Lower leg skin (tissue), 4 donors: ENCODE measurements at places on chromosomes 11 and 22.

DNA sequence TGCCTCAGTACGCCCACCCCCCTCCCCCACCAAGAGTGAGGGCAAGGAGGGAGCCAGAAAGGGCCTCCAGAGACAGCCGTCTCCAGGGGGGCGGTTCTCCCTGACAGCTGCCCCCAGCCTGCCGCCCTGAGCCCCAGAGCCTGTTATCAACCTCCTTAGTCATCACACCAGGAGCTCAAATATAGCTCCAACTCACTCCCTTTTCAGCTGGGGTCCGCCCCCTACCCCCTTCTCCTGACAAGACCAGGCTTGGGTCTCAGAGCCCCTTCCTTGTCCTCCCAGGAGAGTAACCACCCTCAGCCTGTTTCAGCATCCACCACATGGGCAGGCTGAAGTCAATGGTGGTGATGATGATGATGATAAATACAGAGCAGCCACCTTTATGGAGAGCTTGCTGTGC is 2.5 kb upstream of the INPP5J start:
- DNase-seq = no peak

DNA sequence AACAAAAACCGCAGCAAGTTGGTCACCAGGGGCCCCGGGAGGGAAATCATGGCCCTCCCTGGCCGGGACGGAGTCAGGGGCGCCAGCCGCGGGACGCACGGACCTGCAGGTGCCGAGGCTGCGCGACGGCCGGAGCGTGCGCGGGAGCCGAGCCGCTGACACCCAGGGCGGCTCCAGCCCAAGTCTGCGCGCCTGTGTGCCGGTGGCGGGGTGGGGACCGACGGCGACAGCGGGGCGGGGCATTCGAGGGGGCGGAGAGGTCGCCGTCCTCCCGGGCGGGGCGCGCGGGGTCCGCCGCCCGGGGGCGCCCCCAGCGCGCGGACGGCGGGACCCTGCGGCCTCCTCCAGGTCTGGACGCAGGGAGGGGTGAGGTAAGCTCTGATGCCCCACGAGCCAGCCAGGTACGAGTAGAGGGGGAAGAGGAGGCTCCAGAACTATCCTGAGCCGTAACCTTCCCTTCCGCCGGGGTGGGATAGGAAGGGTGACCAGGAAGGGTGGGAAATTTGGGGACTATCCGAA is at the start of gene ESAM:
Gene ESAM (minus strand): TSS at position 186 of the 519 bp plus-strand sequence. CDS start 136 bp downstream, at position 50.
- DNase-seq = peak; percentile 88

DNA sequence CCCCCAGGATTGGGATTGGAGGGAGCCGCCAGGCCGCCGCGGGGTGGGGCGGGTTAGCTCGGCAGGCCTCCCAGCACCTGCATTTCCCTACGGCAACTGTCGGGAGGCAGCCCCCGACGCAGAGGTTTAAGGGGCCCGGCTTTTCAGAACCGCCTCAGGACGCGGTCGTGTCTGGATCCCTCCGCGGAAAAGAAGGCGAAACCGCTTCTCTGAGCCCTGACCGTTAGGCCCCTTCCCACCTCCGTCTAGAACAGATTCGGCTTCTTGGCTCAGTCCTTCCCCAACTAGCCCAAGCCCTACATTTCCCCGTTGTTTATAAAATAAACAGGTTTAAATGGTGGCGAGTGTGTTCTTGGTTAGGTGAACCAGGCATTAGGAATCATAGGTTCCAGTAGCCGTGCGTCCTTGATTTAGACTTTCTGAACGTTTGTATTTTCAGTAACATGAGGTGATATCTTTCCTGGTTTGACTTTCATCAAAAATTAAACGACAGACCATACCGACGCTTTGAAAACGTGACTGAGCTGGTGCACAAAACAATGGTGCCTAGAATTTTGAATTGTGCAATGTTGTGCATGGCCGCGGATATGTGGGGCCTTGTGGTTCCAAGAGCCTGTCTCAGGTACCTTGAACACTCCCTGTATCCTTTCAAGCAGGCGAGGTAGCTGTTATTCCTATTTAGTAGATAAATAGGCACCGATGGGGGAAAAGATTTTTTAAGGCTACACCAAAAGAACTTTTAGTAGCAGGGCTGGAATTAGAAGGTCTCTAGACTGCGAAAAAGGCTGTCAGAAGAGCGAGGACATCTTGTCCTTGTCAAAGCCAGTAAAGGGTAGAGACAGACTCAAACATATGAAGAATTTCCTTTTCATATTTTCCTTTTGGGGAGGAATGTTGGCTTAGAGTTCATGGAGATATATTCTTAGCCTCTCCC is 1.2 kb upstream of the HSPA8 start:
- DNase-seq = peak; percentile 54

- no peak for DNase-seq
These were observed 79.9 kb downstream of the OSBP2 start for GRCh38 chr22:30774566-30774965.

DNA sequence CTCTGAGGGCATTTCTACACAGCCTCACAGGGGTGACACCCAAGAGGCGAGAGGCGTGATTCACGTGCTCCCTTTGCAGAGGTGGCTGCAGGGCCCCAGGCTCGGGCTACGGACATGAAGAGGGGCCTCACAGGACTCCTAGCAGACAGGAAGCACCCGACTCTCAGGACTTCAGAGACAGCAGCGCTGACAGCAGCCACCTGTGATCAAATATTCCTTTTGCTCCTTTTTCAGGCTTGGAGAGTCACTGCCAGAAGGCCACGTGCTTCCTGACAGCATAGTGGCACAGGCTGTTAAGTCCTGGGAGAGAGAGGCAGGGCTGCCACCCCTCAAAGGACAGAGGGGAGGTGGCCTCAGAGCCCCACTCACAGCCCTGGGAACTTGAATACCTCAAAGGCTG is 348.9 kb downstream of the CADM1 start:
- DNase-seq = no peak

DNA sequence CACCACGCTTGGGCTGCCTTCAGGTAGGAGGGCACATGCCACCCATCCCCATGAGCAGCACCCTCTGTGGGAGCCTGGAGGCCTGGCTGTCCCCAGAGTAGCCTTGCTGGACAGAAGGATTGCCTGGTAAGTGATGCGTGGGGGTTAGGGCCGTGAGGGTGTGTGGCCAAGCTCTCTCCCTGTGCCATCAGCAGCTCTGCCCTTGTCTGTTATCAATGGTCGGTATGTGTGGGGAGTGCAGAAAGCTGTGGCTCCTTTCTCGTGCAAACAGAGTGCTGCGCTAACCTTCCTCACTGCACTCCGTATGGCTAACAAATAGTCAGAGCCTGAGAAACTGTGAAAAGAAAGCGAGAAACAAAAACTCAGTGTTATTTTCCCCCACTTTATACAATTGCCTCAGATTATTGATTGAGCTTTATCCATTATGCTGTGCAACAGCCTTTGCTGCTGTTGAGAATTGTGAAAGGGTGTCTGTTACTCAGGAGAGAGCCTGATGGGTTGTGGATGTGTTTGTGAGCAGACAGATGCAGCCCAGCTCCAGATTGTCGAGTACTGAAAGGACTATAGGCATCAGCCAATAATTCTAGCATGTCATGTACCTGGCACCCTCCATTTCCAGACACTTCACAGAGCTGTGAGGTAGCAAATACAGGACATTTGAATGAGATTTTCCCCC is 432.2 kb downstream of the NTM start:
- no peak for DNase-seq

DNA sequence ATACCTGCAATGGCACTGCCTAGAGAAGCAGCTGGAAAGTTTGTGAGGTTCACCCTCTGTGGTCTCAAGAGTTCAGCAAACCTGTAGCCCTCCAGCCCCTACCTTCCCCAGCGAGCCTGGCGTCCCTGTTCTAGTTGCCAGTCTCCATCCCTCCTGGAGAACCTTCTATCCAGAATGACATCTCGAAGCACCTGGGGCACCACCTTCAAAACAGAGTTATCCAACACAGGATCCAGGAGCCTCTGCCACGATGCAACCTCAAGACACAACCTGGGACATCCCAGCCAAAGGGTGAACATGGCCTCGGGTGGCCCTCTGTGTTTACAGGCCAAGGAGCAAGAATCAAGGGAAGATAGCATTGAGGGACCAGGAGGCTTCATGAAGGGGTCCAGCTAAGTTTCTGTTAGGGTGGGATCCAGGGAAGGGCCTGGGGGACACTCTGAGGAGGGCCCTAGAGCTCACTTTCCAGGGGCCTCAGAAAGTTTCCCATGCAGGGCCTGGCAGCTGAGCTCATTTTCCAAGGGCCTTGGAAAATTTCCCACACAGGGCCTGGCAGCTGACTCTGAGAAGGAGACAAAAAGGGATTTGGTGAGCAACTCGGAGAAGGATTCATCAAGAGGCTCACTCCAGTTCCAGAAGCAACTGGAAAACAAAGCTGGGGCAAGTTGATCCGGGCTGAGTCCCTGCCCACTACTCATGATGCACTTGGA is 36.9 kb upstream of the SYT13 start:
- DNase-seq = no peak

DNA sequence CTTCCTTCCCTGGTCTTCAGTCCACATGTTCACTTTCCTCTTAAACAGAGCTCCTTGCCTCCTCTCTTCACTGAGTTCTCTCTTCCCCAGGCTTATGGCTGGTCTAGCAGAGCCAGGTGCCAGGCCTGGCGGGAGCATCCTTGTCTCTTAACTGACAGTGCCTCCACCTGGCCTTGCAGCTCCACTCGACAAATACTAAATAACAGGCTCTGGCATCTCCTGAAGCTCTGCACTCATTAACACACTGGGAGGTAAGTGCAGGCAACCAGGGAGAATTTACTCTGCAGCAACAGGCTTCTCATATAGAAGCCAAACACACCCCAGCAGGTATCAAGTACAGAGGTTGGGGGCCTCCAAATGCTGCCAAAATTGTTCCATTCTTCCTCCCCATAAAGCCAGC is 438.1 kb downstream of the SOX6 start:
- DNase-seq = peak; percentile 42

- no peak for DNase-seq
These were observed 818.2 kb downstream of the BRD1 start for GRCh38 chr22:49009359-49010063.

DNA sequence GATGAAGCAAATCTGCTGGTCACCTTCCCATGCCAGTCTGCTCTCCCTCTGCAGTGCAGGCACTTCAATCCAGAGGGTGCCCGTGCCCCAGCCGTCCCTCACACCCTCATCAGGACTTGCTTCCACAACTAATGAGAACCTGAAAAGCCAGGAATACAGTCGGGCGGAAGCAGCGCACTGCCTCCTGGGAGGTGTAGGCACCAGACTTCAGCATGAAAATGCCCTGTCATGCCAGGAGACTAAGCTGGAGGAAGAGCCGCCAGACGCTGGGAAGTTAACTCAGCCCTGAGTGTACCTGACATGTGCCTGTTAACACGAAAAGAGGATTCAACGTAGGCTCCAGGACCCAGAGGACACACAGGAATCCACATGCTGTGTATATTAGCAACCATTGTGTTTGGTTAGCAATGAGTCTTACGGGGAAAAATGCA is 40.1 kb upstream of the FLI1 start:
- DNase-seq = peak; percentile 62
